GM03348 (cell line): ENCODE measurements at places on chromosomes 1 and 21.

- no peak for DNase-seq
These were observed 76.2 kb downstream of the BRINP2 start for GRCh38 chr1:177246710-177247580.

DNA sequence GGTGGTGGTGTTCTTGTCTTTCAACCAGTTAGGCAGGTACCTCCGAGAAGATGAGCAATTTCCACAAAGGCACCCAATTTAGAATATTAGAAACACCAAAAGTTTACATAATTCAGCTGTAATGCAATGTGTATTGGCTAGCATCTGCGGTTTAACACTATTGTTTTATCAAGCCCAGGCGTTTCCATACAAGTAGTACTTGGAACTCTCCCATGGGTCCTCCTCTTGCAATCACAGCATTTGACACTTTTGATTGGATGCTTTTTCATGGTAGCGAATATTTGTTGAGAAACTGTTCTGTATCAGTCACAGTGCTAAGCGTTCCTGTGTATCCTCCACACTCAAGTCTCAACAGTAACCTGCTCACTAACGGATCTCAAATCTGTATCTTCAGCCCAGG is 20.1 kb upstream of the MAP1LC3C start:
- DNase-seq: no peak

DNA sequence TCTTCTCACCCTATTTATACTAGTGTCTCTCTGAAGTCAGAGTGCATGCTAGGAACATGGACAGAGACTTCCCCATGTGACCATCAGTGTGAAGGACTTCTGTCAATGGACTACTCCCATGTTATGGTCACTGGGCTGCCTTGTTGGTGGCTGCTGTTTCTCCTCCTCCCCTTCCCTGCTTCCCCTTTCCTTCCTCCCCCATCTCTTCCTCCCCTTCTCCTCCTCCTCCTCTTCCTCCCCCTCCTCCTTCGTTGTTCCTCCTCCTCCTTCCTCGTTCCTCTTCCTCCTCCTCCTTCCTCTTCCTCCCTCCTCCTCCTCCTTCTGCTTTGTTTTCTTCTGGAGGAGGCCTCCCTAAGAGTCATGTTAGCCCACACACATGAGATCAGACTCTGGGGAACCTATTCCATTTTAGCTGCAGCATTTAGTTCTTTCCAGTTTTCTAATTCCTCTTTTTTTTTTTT is 35.8 kb downstream of the IER5 start:
- DNase-seq: no peak

DNA sequence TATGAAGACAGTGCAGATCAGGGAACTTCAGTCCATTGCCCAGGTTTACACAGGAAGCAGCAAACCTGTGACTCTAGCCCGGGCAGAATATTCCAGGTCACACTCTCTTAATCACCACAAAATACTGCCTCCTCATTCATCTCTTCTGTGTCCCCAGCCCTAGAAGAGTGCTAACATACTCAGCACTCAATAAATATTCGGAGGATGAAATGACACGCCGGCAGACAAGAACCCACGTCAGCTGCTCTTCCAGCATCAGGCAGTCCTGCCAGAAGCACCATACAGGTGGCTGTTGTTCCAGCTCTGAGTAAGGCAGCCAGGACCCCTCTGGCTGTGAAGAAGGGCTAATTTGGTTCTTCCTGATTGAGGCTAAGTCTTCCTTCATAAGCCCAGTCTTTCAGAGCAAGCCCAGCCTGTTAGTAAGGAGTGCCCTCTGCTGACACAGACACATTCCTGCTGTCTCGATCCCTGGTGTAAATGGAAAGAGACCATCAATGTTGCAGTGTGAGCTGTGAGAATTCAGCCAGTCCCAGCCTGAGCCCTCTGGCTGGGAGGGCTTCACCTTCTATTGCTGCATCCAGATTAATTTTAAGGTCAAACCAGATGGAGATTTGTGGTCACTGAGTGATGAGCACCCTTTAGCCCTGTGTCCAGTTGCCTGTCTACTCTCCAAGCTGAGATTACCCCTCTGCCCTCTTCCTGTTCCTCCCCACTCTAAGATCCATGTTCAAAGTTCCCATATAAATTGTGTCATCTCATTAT is 45.0 kb upstream of the KIRREL1 start:
- peak; percentile 38 for DNase-seq

- no peak for DNase-seq
These were observed 5.6 kb downstream of the MAP3K21 start for GRCh38 chr1:233333086-233333485.

- DNase-seq: no peak
These were observed 79.3 kb upstream of the TLR5 start for GRCh38 chr1:223222377-223222776.

DNA sequence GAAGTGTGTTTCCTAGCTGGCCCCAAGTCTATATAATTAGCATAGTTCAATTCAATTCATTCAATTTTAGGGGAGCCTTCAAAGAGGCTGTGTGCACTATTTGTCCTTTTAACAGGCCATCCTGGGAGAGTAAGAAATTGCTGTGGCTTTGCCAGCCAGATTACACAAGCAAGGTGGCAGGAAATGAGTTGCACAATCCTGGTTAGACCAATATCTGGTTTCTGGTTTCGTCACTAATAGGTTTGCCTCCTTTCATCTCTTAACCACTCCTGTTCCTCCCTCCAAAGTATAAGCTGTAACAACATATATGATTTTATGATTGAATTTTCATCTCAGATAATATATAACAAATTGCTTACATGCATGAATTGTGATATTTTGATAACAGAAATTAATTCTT is 84.1 kb upstream of the NEGR1 start:
- peak; percentile 23 for DNase-seq

DNA sequence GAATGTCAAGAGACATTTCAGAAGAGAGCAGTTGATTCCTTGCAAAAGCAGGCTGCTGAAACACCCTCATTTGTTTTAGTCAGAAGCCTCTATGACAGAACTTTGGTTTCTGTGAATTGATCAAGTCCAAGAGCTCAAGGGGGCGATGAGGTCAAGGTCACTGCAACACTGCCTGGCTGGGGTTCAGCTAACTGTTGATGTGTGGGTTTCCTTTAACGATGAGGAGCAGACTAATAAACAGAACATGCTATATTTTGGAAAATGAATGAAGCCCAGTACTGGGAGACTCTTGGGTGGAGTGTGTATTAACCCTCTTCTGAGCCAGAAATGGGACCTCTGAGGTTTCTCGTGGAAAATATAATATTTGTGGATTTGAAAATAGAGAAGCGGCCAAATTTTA is 109.3 kb downstream of the ZC3H11B start:
- no peak for DNase-seq

GRCh38 chr1:198212675-198213074 is 55.9 kb downstream of the NEK7 start:
- DNase-seq: peak; percentile 45

DNA sequence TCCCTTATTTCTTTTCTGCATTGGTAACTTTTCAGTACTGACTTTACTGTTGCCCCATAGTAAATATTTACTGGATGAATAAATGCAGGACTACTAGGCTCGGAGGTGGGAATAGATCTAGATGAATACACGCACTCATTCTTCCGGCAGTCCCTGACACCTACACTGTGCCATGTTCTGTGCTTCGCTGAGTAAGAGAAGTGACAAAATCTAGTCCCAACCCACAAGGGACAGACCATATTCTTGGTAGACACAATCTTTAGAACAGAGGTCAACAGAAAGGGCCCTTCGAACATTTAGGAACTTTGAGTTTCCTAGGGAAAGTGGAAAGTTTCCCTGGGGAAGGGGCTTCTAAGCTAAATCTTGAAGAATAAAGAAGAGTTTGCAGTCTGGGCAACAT is 3.3 kb upstream of the CD52 start:
- DNase-seq: no peak

- no peak for DNase-seq
These were observed 14.9 kb downstream of the TRMT13 start for GRCh38 chr1:100147875-100148274.

DNA sequence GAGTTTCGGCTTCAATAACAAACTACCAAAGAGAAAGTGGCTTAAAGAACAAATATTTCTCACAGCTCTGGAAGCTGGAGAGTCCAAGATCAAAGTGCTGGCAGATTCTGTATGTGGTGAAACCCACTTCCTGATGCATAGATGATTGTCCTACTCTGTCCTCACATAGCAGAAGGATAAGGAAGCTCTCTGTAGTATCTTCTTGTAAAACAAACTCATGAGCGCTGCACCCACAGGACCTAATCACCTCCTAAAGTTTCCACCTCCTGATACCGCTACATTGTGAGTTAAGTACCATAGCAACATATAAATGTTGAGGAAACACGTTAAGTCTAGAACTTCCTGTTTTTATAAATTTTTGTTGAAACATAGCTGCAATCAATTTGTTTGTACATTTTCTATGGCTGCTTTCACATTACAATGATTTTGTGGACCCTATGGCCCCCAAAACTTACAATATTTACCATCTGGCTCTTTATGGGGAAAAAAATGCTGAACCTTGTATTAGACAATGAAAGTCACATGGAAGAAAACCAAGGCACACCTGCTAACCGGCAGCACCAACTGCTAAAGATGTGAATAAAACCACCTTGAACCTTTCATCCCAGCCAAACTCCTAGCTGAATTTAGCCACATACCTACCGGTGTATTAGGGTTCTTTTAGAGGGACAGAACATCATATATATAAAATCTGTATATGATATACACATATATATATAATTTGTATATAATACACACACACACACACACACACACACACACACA is 1423.4 kb downstream of the NCAM2 start:
- DNase-seq: no peak

GRCh38 chr1:119471566-119471965 is 35.4 kb upstream of the HSD3B1 start:
- no peak for DNase-seq

DNA sequence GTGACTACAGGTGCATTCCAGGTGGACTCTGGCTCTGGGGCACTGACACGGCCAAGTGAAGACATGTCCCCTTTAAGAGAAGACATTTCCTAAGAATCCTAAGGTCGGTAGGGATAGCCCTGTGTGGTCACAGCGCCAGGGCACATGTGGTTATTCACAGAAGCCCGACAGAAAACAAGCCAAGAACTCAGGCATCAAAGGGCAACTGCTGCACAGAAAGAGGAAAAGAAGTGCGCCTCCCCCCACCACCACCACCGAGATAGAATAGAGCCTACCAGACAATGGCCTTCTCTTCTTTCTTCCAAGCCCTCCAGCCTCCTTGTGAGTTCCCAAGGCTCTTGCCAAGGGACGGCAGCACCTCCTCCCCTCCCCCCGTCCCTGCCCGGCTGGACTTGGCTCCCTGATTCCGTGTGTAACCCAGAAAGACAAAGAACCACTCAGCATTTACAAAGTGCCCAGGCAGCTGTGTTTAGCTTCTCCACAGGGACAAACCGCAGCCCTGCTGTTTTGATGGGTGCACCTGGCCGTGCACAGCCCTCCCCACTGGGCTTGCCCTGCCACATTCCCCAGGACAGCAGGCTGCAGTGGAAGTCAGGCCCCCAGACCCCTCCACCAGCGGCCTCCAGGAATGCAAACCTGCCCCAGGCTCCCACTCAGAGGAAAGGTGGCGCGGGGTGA is 30.2 kb downstream of the TMPRSS2 start:
- DNase-seq: no peak

DNA sequence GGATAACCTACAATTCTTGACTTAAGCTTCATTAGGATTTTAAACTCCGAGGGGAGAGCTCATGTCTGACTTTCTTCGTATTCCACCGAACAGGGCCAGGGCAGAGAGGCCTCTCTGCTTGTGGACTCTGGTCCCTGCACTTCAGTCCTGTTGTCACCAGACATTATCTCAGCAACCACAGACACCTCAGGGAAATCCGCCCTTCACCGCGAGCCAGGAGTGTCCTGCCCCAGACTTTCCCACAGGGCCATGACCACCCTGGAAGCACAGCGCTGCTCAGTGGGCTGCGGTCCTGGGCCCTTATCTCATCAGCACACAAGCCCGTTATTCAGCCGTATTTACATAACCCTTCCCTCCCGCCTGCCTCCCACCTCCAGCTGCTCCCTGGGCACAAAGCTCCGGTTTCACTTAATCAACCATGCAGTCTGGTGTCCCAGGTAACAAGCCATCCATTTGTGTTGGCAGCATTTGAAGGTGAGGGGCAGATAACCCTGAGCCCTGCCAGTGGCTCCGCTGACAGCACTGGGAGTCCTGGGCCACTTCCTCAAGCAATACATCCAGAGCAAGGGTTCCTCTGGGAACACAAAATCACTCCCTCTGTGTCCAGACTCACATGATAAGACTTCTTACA is 122.8 kb upstream of the RAB4A start:
- DNase-seq: no peak

DNA sequence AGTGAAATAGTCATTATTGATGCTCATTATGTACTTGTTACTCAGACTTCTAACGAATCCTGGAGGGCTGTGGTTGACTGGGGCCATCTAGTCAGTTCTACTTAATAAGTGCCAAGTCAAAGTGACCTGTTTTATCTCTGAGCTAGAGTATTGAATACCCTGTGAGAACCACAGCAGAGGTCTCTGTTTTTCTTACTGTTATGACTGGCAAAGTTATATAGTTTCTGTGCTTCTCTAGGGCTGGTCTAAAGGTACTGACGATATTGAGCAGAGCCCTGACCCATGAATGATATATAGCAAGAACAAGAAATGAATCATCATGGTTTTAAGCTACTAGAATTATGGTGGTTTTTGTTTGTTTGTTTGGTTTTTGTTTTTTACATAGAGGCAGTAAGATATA is 555.8 kb downstream of the PLA2G4A start:
- no peak for DNase-seq

- DNase-seq: no peak
These were observed 371.2 kb downstream of the NPHP4 start for GRCh38 chr1:5620997-5621396.

DNA sequence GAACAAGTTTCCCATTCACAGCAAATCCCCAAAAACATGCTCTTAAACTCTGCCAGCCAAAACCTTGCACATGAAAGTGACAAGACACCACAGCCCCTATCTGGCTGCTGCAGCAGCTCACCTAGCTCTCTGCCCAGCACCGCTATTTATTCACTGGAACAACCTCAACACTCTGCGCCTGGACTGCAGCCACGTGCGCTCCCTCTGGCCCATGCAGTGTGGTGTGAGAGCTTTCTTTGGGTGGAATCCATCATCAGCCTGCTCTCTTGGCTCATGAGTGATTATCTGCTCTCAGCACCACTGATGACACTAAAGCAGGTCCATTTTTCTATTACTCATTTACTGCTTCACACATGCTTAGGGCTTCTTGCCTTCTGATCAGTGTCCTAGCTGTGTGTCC is 11.4 kb downstream of the KCNJ6 start:
- DNase-seq: peak; percentile 32

GRCh38 chr21:42248783-42249597 is 30.1 kb downstream of the ABCG1 start:
- no peak for DNase-seq

DNA sequence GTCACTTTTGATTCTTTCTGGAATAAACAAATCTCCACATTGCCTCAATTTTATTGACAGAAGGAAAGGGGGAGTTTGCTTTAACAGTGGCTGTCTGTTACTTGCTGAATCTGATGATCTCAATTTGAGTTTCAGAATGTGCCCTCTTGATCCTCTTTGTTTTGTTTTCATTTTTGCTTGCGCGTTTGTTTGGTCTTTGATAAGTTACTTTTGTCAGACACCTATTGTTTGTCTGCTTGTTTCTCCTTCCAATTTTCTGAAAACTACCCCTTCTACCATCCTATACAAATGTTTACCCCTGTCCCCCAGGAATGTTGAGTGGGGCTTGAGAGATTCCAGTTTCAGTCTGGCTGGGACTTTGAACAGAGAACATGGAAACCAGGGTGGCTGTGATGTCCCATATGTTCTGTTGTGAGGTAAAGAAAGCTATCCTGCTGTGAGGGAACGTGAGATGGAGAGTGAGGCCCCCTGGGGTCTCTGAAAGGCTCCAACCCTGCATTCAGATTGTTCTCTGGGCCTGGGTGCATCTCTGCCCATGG is 11.8 kb upstream of the XCL2 start:
- DNase-seq: no peak
